ENCODE measurements at places on chromosomes 7 and 10.
A peak's percentile ranks its signal among the peaks of the same experiment; 100 is the strongest.

DNA sequence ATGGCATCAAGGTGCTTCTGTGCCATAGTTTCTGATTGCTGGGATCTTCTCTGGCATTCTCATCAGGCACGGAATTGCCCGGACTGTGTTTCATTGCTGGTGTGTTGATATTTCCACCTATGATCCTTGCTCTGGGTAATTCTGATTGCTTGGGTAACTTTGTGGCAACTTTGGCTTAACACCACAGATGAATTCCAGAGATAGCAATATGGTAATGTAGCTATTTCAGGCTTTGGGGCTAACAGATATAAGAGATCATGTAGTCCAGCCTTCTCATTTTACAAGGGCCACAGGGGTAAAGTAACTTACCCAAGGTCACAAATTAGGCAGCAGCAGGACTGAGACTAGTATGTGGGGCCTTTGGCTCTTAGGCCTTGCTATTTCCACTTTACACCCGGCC is 53.9 kb upstream of the PLPP4 start:
- no peak for ATAC-seq

GRCh38 chr10:42975005-42975493 is 101.8 kb upstream of the RET start:
- ATAC-seq, result no peak

GRCh38 chr10:51097546-51097945 is 23.3 kb downstream of the PRKG1 start:
- no peak for ATAC-seq

DNA sequence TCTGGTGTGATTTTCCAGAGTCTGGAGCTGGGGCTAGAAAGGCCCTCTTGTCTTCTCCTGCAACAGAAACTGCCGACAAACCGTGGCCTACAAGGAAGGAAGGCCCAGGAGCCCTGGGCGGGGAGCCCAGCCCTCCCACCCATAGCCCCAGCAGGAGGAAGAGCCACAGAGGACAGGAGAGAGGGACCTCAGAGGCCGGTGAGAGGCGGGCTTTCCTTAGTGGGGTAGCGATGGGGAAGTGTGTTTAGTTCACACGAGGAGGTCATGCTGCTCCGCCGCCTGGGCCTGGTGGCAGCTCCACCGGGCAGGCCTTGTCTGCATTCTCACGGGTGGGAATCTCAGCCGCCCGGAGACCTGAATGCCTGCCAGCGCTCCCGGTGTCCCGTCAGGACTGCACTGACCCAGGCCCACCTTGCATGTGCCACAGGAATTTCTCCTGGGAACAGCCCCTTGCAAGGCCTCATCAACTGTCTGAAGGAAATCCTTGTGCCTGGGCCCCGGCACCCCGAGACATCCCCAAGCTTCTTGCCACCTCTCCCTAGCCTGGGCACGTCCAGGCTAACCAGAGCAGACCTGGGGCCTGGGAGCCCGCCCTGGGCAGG is 50.9 kb downstream of the ZNF467 start:
- no peak for ATAC-seq

DNA sequence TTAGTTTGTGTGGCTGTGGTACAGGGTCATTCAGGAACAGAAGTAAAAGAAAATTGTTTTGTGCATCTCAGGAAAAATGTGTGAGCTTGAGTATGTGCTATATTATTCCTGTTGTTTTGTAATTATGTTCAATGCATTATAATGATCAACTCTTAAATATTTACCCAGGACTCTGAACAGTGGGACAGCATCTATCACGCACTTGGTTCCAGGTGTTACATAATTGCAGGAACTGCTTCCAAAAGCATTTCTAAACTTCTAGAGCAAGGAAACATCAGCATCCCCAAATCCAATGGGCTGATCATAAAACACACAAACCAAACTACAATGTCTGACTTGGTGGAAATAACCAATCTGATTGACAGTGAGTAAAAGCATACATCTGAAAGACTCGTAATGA is 26.6 kb downstream of the ENO4 start:
- no peak for ATAC-seq

DNA sequence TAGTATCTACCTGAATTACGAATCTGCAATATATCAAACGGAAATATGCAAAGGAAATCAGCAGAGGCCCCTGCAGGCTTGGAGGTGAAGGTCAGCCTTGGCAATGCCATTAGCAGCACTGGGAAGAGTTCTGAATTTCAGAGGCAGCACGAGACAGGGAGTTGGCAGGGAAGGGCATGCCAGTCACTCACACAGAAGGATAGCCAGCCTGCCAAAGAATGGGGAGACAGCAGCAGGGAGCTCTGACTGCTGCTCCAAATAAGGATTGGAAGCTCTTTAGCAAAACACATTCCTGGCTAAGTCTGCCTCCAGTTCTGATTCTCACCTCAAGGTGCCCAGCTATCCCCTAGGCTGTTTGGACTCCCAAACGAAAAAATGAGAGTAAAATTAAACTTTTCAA is 188.0 kb downstream of the PDE1C start:
- no peak for ATAC-seq

DNA sequence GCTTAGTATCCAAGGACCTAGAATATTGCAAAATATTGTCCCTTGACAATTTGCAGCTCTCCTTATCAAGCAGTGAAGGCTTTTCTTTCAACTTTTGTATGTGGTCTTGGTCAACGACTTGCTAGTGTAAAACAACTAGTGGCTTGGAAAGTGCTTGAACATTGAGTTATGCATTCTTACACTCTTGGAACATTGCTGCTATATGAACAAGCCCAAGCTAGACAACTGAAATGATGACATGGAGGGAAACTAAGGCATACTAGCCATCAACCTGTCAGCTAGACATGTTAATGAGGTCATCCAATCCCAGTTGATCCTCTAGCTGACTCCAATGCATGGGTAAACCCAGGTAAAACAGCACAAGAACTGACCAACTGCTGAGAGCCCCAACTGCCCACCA is 12.7 kb upstream of the DMTF1 start:
- no peak for ATAC-seq

DNA sequence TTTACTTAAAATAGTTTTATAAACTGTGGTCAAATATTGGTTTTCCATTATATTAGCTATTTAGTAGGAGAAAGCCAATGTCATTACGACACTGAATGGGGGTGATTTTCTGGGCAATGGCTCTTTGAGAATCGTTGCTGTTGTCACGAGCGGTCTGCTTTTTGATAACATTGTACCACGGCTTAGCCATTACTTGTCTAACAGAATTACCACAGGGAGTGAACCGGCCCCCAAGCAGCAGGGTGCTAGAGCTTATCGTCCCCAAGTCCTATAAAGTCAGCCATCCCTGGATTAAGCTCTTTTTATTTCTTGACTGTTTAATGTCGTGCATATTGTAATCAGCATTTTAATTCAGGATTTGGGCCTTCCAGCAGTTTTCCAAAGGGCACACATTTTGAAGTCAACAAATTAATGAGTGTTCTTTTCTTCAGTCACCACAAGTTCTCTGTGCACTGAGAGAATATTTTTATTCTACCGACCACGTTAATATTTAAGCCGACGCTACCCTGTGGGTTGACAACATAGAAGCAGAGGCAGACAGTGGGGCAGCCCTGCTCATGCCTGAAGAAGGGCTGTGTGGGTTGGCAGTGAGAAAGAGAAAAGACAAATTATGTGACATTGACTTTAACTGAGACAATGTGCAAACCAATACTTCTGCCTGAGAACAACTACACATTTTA is 125.8 kb downstream of the ICA1 start:
- no peak for ATAC-seq

DNA sequence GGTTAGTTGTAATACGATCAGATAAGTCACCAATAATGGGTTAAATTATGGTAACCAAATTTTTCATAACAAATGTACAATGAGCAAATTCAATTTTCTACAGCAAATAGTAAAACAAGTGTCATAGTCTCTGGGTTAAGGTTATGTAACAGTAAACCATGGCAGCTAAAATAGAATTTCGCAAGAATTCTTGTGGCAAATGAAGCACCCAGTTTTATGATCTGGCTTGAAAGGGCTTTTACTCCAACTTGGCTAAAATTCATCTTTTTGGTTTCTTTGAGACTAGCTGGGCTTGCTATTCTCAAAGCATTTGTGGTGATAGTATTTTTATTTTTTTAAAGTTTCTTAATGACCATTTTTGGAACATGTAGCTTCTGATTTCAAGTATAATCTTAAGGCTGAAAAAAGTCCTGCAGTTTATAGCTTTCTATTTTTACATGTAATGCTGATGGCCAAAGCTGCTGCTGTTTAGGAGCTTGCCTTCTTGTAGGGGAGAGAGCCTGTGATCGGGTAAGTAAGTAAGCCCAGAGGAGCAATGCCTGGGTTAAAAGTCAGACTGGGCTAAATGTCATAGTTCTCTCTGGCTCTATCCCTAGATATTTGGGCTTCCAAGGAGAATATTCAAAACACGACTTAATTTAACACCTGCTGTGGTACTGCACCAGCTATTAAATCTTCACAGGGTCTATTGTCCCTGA is 55.5 kb upstream of the SYPL1 start:
- ATAC-seq, result no peak

DNA sequence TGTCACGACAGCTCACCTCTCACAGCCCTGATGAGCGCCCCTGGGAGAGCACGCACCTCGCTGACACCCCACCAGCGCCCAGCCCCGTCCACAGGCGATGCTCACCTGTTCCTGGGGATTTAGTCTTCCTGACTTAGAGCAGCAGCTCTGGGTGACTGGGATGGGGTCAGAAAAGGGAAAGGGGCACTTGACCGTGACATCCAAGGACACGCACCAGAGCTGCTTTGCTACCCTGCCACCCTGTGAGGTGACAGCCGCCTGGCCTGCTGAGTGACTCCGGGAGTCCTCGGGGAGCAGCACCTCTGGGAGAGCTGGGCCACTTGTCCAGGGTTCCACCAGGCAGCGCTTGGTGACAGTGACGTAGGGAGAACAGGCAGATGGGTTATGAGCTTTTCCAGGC is 148.2 kb downstream of the PRKAG2 start:
- ATAC-seq, result no peak

DNA sequence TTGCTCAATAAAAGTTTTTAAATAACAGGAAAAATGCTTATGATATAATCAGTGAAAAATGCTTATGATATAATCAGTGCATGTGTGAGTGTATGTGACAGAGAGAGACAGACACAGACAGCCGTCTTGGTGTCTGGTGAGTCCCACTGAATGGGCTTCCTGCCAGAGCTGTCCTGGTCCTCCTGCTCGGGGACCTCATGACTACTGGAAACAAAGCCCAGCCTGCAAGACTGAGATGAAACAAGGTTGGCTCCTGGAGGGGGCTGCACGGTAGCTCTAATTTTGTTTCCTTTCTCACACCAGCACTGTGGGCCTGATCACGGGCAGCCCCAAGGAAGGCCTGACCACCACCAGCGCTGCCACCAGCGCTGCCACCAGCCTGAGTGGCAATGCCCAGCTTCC is 57.3 kb downstream of the NRP1 start:
- ATAC-seq, result no peak

- no peak for ATAC-seq
Observed at GRCh38 chr7:7922684-7923385, 45.8 kb upstream of the GLCCI1 start.

DNA sequence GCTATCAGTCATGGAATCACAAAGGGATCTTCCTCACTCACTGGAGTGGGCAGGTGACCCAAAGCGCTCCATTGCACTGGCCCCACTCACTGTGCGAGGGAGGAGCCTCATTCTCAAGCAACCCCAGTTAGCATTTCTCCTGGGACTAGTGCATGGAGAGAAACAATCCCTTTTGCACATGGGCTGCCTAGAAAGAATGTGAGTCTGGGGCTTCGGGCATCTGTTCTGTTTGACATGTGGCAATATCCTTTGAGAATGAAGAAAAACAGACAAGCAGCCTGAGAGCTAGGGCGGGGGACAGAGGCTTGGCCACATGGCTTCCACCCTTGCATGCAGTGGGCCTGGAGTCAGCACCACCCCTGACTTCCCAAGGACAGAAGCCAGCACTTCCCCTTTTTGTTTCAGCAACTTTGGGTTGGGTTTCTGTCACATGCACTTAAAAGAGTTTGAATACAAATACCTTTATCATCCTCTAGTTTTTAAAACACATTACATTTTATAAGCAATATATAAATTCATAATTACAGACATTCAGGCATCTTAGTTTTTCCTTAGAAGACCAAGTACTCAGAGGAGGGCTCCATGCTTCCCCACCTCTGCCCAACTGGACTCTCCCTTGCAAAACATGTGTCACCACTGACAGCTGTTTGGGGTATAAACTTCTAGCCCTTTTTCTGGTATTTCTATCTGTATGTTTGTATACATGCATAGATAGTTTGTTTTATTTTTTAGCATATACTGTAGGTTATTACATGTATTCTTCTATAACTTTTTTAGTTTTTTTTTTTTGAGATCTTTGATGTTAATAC is 73.8 kb downstream of the RBM20 start:
- peak; percentile 73 for ATAC-seq

DNA sequence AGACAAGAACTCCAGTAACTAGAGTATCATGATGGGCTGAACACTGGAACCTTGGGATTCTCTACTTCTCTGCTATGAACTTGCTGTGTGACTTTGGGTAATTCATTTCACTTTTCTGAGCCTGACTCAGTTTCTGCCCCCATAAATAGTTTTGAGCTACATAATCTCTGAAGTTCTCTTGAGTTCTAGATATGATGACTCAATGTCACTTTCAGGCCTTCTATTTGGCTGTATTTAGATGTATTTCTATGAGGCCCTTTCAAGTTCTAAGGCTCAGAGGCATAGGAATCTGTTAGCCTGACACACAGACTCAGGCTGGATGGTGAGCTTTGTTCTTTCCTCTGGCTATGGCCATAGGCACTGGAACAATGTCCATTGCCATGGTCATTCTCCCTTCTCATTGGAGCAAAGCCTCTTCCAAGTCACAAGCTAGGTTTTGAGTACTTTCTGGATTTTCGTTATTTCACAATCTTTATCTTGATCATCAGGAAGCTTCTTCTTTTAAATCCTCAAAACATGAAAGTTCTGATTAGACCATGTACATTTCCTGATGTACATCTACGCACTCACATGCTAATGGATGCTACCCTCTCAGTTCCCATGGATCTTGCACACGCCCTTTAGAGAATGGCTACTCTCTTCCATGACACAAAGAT is 101.6 kb downstream of the TES start:
- ATAC-seq, result no peak

DNA sequence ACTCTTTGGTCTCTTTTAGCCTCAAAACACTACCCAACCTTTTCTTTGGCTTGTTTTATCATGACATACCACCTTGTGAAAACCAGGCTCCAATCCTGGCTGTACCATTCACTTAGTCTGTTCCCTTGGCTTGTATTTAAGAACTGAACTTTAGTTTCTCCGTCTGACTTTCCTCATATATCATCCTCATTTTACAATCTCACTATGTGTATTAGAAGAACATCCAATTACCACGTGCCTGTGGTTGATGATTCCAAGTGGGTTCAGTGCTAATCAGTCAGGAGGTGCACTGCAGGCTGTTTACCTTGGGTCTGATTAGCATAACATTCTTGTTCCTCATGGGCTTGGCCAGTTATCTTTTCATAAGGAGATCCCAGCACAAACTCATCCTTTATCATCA is 144.8 kb upstream of the KLF14 start:
- no peak for ATAC-seq

DNA sequence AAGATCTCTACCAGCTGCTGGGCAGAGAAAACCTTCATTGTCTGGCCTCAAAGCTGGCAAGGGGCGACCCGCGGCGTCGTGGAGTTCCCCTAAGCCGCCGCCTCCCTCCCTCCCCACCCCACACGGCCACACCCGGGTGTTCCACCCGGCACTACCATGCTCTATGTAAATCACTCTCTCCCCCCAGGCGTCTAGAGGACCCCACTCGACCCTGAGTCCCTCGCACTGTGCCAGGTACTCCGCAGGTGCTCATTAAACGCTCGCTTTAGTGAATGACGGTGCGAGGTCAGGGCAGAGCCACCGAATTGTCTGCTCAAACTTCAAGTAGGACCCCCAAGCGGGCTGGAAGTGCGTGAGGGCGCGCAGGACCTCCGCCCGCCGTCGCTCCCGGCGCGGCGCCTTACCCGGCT is 628 bp downstream of the PARP12 start:
- peak; percentile 76 for ATAC-seq

GRCh38 chr7:29976673-29977415 is 12.8 kb downstream of the SCRN1 start:
- ATAC-seq, result no peak

All from stimulated activated memory B cell treated with anti-CD40 and anti-IgM and Interleukin-4, amounts not matched to agents 10 μg/mL and 1 μg/mL and 100 μg/mL, for 72 hours (primary cell).